ENCODE measurements at places on chromosomes 1 and 21.

- no peak for DNase-seq
Measured at GRCh38 chr1:215459136-215459535, 108.0 kb upstream of the KCTD3 start.

DNA sequence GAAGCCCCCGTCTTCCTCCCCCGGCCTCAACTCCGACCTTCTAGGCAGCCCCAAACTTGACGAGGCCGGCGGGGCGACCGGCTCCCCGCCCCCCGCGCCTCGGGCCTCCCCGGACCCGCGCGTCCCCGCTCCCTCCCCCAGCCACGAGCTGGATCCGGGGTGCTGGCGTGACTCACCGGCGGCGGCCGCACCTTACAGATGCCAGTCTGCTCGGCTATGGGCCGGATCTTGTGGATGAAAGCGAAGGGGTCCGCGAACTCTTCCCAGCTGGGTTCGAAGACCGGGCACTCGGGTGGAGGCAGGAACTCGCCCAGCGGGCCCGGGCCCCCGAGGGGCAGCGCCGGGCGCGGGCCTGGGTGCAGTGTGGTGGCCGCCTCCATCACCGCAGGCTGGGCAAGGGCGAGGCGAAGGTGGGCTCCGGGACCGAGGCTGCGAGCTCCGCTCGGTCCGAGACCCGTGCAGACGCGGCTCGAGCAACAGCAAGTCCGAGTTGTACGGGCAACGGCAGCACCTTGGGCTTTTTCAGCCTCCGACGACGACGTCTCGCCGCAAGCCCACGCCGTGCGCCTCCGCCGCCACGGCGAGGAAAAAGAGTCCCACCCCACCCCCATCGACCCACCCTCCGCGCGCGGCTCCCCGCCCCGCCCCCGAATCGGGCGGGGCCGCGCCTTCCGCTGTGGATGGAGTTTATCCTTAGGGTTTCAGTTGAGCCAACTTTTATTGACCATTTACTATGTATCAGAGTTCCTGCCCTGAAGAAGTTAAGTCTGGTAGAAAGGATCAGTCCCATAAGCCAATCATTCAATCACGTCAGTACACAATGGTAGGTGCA lies at the start of gene KDM5B:
Gene KDM5B (minus strand): TSS at position 496 of the 832 bp plus-strand sequence. CDS start 116 bp downstream, at position 380.
- DNase-seq = peak; percentile 37

- DNase-seq = no peak
Measured at GRCh38 chr21:41752231-41752681, 14.6 kb downstream of the RIPK4 start.

- DNase-seq = no peak
Measured at GRCh38 chr1:163459539-163459938, 137.8 kb downstream of the NUF2 start.

- no peak for DNase-seq
Measured at GRCh38 chr1:10724052-10724494, 72.4 kb downstream of the CASZ1 start.

- DNase-seq = no peak
Measured at GRCh38 chr1:222739465-222739864, 2.5 kb downstream of the FAM177B start.

- DNase-seq = no peak
Measured at GRCh38 chr1:173474097-173474779, 2.9 kb upstream of the PRDX6 start.

DNA sequence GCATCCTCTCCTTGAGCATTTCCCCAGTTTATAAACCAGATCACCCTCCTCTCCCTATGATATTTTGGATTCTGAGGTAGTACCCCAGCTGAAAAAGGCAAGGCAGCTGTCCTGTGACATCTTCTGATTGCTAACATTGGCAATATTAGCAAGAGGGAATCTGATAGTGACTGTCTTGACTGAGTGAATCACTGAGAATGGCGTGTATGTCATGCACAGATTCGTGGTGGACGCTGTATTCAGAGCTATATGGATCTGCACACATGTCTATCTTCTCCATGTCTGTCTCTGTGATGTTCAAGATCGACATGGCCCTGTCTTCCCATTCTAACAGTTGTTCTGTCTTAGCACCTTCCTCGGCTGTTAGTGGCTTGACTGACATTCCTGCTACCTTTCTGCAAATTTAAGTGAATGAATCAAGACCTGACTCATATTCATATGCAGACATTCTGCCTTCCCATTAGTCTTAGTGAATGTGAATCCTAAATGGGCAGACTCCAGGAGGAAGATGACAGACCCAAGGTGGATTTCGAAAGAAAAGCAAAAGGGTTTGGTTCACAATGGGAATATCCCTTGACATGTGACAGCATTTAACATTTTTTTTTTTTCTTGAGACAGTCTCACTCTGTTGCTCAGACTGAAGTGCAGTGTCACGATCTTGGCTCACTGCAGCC lies 97.7 kb downstream of the PGBD5 start:
- no peak for DNase-seq

DNA sequence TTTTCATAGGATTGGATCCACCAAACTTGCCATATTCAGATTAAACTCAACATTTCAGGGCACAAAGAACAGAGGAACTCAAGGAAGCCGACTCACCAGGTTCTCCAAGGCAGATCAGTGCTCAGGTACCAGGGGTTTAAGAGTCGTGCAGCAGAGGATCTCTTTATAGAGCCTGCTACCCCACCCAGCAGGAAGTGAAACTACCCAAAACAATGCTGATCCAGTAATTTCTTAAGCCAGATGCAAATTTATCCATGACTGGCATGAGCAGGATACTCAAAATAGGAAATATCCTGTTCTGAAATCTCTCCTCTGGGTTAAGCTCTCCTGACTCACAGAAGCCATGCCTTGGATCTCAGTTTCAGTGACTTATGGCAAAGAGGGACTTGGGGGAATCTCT lies at the start of gene SPRR2A:
Gene SPRR2A (minus strand): TSS at position 138 of the 400 bp plus-strand sequence. CDS start 777 bp downstream, outside the sequence.
- no peak for DNase-seq

DNA sequence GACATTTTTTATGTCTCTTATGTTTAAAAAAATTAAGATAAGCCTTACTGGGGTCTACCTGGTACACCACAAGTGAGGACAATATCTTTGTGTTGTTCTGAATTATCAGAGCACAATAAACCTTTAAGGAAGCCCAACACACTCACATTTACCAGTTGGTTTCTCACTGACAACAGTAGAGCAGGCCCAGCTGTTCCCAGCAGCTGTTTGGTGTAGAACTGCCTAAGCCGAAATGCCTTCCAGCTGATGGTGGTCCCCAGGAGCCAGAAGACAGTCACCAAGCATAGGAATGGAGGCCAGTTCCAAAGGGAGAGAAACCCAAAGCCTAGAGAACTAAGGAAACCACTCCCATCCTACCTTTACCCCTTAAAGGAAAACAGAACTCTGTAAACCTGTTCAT lies 428.6 kb upstream of the CAMK1G start:
- DNase-seq = no peak

DNA sequence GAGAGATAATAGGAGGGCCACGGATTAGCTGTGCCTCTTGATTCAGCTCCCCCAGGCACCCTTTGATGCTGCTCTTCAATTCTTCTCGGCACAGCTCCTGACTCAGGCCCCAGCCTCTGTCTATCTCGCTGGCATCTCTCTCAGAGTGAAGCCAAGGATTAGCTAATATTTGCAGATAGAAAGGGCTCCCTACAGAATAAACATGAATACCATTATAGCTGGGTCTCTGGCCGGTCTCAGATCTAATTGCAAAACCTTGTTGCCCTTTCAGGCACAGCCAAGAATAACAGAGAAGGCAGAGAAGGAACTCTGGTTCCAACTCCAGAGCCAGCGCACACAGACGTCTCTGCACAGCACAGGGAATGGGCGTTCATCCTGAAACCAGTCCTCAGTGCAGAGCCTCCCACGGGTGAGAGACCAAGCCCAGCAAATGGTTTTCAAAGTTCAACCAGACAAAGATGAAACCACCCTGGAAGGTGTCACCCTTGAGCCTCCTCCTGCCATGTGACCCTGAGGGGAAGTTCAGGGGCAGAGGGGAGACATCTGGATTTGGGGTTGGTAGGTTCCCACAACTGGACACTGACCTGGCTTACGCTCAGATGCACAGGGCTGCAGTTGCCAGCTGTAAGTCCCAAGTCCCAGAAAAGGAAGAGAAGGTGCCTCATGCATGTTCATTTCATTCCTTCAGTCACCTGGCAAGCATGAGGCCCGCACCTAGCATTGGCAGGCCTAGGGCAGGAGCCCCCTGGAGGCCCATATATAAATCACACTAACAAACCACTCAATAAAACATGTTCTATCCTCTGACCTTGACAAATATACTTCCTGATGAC lies 394.0 kb downstream of the NPHP4 start:
- DNase-seq = no peak

- DNase-seq = no peak
Measured at GRCh38 chr1:202101184-202101583, 21.5 kb upstream of the GPR37L1 start.

- DNase-seq = no peak
Measured at GRCh38 chr1:119222271-119222670, 81.8 kb upstream of the WARS2 start.

DNA sequence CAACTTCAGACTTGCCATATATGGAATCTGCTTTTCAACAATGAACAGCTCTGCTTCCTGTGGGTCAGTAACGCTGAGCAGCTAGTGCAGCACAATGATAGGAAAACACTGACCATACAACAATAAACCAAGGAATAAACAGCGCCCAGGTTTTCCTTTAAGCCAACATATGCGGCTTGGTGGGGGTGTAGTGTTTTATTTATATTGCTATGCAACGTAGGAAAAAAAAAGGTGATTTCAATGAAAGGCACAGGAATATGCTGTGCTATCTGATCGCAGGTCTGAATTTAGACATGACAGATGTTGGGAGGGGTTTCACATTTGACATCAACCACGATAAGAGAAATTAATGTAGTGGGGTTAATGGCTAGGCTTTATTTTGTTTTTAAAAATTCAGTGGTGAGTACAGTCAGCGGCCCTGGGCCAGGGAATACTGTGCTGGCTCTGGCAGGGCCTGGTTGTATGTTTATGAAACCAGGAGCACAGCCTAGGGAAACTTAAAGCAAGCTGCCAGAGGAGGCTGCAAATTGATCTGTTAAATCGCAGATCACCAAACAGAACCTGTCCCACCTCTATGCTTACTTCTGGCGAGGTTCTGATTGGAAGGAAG lies 4.3 kb downstream of the TSPAN2 start:
- DNase-seq = no peak

DNA sequence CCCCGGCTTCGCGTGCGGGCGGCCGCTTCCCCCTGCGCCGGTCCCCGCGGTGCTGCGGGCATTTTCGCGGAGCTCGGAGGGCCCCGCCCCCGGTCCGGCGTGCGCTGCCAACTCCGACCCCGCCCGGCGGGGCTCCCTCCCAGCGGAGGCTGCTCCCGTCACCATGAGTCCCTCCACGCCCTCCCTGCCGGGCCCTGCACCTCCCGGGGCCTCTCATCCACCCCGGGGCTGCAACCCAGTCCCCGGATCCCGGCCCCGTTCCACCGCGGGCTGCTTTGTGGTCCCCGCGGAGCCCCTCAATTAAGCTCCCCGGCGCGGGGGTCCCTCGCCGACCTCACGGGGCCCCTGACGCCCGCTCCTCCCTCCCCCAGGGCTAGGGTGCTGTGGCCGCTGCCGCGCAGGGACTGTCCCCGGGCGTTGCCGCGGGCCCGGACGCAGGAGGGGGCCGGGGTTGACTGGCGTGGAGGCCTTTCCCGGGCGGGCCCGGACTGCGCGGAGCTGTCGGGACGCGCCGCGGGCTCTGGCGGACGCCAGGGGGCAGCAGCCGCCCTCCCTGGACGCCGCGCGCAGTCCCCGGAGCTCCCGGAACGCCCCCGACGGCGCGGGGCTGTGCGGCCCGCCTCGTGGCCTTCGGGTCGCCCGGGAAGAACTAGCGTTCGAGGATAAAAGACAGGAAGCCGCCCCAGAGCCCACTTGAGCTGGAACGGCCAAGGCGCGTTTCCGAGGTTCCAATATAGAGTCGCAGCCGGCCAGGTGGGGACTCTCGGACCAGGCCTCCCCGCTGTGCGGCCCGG lies 159.2 kb downstream of the RUNX1 start:
- DNase-seq = peak; percentile 72

DNA sequence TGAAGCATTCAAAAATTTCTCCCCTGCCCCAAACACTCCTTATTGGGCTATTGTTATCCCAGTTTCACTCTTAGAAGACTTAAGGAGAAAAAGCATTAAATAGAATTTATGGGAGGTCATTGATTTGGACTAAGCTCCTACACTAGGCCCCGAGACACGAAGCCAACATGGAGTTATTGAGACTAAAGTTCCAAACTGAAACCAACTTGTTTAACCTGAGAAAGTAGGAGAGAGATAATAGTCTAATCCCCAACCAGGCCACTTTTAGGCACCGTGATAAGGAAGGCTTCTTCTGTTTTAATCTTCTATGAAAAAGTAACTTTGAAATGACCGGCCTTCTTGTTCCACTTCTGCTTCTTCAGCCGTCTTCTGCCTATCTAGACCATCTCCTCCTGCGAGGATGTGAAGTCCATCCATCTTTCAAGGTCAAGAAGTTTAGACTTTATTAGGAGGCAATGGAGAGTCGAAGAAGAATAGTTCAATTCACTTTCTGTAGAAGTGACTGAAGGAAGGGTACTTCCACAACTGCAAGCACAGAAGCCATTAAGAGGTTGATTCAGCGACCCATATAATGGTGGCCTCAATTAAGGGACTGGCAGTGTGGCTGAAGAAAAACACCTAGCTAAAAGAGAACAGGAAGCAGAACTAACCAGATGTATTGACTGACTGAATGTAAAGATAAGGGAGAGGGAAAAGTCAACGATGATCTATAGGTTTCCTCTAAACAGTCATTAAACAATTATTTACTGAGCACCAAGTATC lies 428.8 kb downstream of the SMYD3 start:
- no peak for DNase-seq

GRCh38 chr1:158700552-158700951 lies at the start of gene OR6K2:
OR6K2 (minus strand) TSS chr1:158700652; CDS start chr1:158700652, 0 bp downstream.
- DNase-seq = no peak

- DNase-seq = no peak
Measured at GRCh38 chr21:35748678-35749314, 311.5 kb downstream of the SETD4 start.

DNA sequence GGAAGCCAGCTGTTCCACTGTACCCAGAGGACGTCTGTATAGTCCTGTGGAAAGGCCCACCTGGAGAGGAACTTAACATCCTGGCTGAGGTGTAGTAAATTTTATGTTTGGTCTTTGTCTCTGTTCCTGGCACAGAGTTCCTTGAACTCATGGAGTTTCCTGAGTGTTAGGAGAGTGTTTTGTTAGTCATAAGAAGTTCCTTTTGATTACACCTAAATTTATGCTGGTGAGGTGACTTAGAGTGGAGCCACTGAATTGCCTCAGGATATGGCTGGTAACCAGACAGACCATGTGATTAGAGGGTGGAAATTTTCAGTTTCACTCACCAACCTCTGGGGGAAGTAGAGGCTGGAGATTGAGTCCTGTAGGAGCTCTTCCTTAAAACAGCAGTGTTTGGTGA lies 57.9 kb downstream of the RASAL2 start:
- no peak for DNase-seq

DNA sequence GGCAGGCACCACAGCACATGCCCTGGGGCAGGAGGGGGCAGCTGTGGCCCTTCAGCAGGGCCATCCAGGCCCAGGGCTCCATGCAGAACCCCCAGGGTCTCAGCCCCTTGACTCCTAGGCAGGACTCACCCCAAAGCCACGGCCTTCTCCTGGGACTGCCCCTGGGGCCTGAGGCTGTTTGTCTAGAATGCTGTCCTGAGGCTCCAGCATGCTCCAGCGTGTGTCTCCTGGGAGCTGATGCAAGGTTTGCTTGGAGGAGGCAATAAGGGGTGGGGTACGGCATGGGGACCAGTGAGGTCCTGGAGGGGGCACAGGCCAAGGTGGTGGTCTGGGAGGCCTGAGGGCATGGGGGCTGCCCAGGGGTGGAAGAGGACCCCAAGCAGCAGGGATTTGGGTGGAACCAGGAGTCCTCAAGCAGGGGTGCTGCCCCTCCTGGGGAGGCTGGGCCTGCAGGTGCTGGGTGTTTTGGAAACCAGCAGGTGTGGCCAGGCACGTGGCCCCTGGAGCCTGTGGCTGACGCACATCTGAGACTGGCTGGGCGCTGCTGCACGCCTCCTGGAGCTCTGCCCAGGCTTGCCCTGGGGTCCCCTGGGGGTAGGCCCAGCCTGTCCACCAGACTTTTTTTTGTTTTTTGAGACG lies 7.8 kb upstream of the CALML6 start:
- DNase-seq = no peak

Data from activated T-helper 1 cell treated with anti-CD3 and anti-CD28 coated beads, Interleukin-2, amount 50 U/mL, for 16 hours (primary cell).